Liver (tissue), 10 donors: ENCODE measurements at places on chromosomes 2 and 18. TPM values are rescaled to one million over a fixed set of nuclear protein-coding genes. Genes with fewer than 3 reads are reported as not detected.

GRCh38 chr2:40372283-40372985 lies 79.5 kb downstream of the SLC8A1 start:
- no peak overlapping the region for H3K4me3 ChIP-seq
- no peak for DNase-seq
- H3K27ac ChIP-seq: no peak overlapping the region

GRCh38 chr2:85449214-85449588 lies 30.7 kb downstream of the SH2D6 start:
- H3K27ac ChIP-seq: no peak overlapping the region
- no peaks in the 10 kb centered on the region for H3K36me3 ChIP-seq
- H3K4me1 ChIP-seq: peaks cover 9% of the 10 kb centered on the region
- H3K4me3 ChIP-seq: no peak overlapping the region
- H3K27me3 ChIP-seq: no peaks in the 10 kb centered on the region

- H3K27ac ChIP-seq: no peak overlapping the region
- DNase-seq: no peak
- H3K36me3 ChIP-seq: no peaks in the 10 kb centered on the region
- H3K4me1 ChIP-seq: no peaks in the 10 kb centered on the region
Observed at GRCh38 chr18:21307578-21307977, 65.5 kb downstream of the GREB1L start.

DNA sequence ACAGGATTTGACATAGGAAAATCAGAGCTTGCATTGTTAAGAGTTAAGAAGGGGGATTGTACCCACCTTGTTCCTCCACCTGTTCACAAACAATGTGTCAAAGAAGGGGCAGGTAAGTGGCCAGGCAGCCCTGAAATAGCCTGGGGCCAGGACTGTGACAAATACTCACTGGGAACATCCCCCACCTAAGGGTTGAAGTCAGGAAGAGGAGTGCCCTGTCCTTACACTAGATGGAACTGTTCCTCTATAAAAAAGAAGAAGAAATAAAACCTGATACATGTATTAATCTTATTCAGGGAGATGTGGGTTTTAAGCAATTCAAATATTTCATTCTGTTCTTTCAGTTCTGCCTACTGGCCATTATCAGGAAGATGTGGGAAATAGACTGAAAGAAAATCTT lies 41.9 kb downstream of the TACR1 start:
- H3K4me1 ChIP-seq: peaks cover 5% of the 10 kb centered on the region
- H3K27ac ChIP-seq: no peak overlapping the region
- H3K4me3 ChIP-seq: no peak overlapping the region
- no peaks in the 10 kb centered on the region for H3K36me3 ChIP-seq
- DNase-seq: no peak

- H3K27ac ChIP-seq: no peak overlapping the region
- no peaks in the 10 kb centered on the region for H3K4me1 ChIP-seq
- no peaks in the 10 kb centered on the region for H3K27me3 ChIP-seq
- no peaks in the 10 kb centered on the region for H3K36me3 ChIP-seq
Observed at GRCh38 chr2:219300022-219300421, 9.2 kb downstream of the PTPRN start.

Gene CYTIP
- 2.4 TPM for total RNA-seq

Gene IL36G
- total RNA-seq: not detected
